ENCODE measurements at places on chromosomes 16 and 17.

GRCh38 chr17:73748508-73748907, 104.3 kb upstream of the SDK2 start:
- DNase-seq, result no peak

DNA sequence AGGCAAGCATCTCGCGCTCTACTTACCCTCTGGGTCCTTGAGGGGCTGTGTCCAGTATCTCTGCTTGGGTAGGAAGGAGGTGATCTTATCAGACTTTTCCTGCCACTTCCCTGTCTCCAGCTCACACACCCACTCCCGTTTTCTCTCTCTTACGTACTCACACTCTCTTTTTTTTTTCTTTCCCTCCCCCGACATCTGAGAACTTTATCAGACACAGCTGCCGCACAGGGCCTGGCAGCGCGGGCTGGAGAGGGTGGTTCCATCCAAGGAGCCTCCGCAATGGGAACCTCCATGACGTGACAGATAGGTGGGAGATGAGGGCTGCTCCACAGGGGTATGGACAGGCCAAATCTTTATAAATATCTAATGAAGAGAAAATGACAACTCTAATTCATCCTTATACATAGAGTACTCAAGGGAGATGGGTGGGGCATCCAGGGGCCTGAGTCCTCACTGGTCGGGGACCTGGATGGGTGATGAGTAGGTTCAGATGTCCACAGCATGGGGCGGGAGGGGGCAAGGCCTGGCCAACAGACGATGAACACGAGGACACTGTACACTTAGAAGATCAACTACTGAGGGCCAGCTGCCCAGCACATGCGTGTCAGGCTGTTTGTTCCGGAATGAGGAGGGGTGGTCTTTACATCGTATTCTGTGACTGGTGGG, 23.3 kb downstream of the MINK1 start:
- DNase-seq, result peak; percentile 19

- DNase-seq, result no peak
These were observed 12.6 kb downstream of the GRB7 start for GRCh38 chr17:39750131-39751015.

DNA sequence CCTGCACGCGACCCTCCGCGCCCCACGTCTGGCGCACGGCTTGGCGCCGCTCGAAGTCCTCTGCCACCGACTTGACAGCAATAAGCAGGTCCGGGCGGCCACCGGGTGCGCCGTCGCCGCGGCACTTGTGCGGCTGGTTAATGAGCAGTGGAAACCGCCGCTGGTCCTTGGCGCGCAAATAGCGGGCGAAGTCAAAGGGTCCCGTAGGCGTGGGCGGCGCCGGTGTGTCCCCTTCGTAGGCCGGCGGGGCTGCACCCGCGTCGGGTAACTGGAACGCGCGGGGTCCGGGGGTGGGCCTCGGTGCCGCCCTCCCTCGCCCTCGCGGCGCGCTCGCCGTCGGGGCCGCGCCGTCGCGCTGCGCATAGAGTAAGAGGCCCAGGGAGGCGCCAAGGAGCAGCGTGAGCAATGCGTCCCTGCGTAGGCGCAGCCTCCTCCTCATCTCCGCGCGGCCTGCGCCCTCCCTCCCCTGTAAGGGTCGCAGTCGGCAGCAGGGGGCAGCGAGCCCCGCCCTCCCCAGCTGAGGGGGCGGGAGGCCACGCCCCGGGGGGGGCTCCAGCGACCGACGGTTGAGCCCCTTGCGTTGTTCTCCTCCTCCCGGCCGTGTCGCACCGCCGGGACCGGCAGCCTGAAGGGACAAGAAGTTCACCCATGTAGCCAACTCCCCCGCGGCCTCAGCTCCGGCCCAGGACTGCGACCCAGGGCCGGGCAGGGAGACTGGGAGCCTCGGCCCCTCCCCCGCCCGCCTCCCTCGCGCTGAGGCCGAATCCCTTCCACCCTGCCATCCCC, 558 bp downstream of the B3GNT9 start:
- no peak for DNase-seq

DNA sequence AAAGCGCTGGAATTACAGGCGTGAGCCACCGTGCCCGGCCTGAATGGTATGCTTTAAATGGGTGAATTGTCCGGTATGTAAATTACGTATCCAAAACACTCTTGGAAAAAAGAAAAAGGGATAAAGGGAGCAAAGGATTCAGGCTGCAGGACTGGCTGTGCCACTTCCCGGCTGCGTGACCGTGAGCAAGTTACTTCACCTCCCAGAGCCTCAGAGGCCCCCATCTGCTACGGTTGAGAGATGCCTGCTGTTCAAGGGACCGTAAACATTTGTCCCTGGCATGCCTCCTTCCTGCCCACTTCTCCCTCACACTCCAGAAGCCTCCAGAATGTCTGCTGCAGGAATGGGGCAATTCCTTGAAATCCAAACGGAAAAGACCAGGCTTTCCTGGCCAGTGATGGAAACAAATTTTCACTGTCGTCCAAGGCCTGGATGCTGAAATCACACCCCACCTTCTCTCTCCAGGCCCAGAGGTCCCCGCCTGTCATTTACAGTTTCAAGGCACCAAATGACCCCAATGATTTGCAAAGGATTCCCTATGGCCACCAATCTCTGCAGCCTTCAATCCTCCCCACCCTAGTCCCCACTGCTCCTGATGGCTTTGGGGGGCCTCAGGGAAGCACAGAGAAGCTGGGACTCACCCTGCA, 22.9 kb upstream of the LITAF start:
- no peak for DNase-seq

DNA sequence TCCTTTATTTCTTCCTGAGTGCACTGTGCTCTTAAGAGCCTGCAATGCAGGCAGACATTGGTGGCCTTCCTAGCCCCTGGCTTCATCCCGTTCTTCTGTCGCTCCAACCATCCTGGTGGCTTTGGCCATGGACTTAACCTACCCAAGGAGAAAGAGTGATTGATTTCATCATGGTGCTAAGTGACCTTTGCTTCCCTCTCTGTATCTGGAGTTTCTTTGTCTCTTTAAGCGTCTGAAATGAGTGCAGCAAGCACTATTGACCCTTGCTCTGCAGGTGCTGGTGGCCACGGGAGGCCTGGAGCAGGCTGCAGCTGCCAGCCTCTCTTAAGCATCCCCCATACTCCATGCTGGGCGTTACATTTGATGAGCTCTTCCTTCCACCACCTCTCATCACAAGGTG, 60.5 kb downstream of the RAP1GAP2 start:
- no peak for DNase-seq

GRCh38 chr16:25157271-25157875, 45.8 kb downstream of the LCMT1 start:
- DNase-seq, result no peak

DNA sequence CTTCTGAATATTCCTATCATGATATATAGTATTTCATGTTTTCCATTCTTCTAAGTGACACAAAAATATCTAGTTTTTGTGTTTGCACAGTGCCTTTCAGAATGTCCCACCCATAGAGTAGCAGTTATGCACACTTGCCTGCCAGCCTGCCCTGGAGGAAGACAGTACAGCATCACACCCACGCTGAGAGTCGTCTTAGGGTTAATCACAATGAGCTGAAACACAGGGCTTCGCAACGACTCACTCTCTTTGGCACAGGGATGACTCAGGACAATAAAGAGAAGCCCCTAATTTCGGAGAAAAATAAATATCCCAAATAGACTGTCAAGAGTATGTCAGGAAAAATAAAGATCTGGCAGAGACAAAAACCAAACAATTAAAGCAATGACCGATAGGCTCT, 11.6 kb upstream of the NDUFAB1 start:
- no peak for DNase-seq

DNA sequence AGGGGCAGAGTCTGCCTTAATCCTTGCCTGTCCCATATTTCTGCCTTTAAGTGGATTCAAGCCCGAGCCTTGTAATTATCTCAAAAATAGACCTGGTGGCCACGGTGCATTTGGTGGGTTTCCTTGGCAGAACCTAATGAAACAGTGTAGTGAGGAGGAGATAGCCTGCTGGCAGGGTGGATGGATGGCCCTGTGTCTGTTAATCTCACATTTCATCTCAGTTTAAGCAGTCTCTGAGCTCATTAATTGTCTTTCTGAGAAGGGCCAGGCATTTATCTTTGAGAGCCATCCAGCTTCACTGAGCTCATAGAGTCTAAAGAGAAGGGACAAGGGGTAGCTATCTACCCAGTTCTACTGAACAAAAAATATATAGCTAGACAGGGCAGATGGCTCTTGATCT, 364.0 kb upstream of the EEF2KMT start:
- no peak for DNase-seq

DNA sequence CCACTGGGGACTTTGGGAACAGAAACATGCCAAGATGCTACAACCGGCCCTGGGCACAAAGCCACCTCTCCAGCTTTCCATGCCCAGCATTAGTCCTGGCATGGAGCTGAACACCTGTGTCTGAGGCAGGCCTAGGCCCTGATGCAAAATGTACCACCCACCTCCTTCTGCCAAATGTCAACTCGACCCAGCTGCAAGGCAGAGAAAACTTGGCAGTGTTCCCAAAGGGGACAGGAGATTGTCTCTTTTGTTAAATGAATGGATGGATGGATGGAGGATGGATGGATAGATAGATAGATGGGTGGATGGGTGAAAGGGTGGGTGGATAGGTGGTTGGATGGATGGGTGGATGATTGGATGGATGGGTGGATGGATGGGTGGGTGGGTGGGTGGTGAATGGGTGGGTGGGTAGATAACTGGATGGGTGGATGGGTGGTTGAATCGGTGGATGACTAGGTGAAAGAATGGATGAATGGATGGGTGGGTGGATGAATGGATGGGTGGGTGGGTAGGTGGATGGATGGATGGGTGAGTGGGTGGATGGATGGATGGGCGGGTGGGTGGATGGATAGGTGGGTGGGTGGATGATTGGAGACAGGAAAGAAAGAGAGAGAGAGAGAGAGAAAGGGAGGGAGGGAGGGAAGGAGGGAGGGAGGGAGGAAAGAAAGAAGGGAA, 73.4 kb upstream of the TNRC6C start:
- DNase-seq, result no peak

DNA sequence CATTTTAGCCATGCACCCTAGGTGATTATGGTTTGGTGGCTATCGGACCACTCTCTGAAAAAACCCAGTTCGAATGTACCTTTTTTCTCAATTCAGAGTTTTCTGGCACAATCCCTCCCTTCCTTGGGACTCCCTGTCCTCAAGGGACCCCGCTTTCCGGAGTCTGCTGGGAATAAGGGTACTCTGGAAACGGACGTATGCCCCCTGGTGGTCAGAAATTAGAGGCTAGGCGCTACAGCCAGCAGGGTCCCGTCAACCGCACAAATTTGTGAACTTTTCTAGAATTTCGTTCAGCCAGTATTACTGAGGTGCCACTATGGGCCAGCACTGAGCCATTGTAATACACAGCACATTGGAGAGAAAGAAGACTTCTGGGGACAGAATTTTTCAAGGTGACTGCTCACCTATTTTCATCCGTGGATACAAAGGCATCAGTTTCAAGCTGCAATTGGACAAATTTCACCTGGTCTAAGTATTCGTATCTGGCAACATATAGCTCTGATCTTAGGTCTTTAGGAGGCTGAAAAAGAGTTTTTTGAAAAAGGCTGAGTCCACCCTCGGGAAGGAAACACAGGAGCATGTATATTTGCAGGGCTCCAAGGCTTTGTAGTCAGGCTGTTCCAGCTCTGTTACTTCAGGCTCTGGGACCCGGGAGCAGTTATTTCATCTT, 27.1 kb upstream of the CRYBA1 start:
- DNase-seq, result peak; percentile 38

- no peak for DNase-seq
These were observed 354.3 kb downstream of the C16orf95 start for GRCh38 chr16:86962913-86963312.

DNA sequence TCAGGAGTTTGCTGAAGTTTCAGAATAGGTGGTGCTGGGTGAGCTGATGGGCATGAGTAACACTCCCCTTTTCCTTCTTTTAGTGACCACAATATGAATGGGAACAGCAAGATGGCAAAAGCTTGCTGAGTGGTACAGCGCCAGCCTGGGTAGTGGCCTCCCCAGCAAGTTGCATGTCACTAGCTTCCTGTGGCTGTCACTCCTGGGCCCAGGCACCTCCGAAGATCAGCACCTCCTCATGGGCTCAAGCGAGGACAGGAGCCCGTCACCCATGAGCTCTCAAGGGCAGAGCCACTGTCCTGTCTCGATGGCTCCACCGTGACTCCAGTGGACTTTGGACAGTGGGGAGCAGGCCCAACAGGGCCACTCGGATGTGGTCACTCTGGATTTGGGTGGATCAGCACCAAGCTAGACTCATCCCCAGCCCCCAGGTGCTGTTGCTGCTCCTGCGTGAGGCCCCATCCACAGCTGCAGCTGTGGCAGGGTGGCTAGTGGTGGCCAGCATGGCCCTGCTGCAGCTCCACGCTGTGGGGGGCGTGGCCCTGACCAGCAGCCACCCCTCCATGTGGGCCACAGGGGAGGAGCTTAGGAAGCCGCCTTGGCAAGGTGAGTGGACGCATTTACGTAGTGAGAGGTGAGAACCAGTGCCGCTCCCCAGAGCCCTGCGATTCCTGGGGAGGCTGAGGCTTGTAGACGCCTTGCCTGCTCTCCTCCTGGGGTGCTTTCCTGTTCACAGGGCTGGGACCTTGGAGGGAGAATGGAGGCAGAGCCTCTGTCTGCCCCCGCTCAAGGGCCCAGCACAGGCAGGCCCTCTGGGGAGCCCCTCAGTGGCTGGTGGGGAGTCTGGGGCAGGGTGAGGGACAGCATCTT, 13.6 kb upstream of the DNASE1 start:
- DNase-seq, result no peak

DNA sequence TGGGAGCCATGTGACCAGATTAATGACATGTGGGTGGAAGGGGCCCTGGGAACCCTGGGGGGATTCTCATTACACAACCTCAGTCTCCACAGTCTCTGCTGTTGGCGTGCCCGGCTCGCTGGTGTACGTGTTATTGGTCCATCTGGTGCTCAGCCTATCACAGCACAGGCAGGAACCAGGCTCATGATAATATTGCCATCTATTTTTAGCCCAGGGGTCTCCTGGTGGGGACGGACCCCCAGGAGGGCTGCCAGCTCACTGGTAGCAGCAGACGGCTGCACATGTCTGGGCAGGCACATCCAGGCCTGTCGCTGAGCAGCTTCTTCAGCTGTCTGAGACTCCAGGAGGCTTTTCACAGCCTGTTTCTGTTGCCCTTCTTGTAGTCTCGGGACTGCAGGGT, 123.8 kb downstream of the RAB11FIP4 start:
- no peak for DNase-seq

GRCh38 chr16:4505356-4506147, 29.4 kb downstream of the HMOX2 start:
- DNase-seq, result no peak

Data from anterior cingulate cortex (tissue), 58 donors.